ENCODE measurements at places on chromosomes 4 and X.

DNA sequence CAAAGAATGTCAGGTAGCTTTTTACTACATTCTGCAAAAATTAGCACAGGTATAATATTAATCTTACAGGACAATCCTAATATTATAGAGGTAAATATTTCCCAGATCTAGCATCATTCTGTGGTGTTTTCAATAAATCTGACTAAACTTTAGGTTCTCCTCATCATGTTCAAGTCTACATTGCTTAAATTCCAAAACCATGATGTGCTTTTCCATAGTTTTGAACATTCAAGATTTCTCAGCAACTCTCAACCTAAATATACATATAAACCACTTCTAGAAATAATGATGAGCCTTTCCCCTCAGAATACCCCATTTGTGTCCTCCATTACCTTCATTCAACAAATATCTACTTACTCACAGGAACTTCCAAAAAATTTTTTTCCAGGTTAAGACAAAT is 23.1 kb downstream of the EIF4E start:
- no peak for DNase-seq

GRCh38 chr4:8419222-8420041 is 21.1 kb downstream of the ACOX3 start:
- DNase-seq, result peak; percentile 85

GRCh38 chr4:152369902-152370295 is 166.0 kb downstream of the FBXW7 start:
- DNase-seq, result no peak

DNA sequence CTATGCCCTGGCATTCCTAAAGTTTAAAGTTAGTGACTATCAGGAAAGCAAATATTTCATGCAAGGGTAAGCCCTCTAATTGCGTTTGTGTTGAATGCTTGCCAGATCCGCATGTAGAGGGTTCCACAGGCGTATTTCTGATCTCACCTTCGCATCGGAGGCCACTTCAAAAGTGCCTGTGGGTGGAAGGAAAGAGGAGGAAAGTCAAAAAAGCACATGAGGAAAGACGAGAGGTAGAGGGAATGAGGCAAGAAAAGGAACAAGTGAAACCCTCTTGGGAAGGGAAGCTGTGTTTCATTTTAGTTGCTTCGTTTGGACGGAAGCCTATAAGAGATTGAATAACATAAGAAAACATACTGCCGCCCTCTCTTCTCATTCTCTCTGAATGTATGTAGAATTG is 628.8 kb downstream of the SPRY1 start:
- DNase-seq, result no peak

GRCh38 chr4:151653548-151653918 is 107.3 kb downstream of the GATB start:
- DNase-seq, result no peak

GRCh38 chr4:186058253-186058979 is 10.5 kb upstream of the TLR3 start:
- DNase-seq, result no peak

DNA sequence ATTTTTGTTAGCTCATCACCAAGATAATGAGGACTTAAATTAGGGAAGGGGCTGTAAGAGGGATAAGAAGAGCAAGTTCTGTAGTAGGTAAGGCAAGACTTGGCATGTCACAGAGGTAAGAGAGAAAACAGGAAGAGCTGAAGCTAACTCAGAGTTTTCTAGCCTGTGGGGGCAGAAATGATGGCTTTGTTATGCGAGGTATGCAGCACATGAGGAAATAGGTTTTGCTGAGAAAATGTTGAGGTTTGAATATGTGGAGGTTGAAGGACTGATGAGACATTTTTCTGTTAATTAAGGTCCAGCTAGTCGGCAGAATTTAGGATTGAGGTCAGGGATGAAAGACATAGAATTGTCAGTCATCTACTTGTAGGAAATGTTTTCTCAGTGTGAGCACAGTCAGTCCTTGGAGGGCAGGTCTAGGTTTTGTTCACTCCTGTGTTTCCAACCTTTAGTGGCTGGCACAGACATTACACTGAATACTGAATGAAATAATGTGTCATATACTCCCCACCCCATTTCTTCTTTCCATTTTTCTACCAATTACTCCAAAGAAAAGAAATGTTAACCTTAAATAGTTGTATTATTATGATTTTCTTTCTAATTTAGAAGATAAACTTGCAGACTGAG is 154.0 kb upstream of the AADAT start:
- DNase-seq, result no peak
